ENCODE measurements at places on chromosomes 2 and 18.

GRCh38 chr2:14635391-14635871 lies 2.9 kb downstream of the LRATD1 start:
- DNase-seq, result peak; percentile 79

DNA sequence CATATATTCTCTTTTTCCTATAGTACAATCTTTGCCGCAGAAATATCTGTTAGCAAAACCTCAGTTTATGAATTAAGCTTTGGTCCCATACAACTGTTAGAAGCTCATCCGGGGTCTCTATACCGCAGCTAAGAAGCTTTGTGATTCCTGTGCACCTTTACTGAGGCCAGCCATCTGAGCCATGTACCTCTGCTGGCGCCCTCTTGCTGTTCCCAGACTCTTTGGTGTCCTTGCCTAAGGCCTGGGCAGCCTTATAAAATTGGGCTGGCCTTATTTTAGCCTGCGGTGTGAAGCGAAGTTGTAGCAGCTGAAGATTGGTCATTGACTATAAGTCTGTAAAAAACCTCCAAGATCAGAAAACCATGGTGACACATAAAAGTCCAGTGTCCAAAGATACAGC lies 1135.1 kb upstream of the CHAC2 start:
- no peak for DNase-seq

- DNase-seq, result no peak
Measured at GRCh38 chr2:7352191-7352590, 435.0 kb downstream of the RNF144A start.

DNA sequence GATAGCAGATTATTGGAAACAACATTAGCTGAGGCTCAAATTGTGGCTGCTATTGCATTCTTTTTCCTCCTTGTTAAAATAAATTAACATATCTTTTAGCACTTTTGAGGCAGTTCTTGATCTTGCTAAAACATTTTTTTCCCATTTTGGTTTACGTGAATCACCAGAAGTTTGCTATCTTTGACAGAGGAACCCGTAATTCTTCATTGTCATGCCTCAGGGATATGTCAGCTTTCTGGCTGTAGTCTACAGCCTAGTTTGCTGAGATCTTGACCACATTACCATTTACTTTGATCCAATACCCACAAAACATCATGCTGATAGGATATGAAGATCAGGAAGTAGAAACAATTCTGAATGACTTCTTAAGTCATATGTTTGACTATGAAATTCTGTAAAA lies 25.1 kb upstream of the FANCL start:
- DNase-seq, result no peak

DNA sequence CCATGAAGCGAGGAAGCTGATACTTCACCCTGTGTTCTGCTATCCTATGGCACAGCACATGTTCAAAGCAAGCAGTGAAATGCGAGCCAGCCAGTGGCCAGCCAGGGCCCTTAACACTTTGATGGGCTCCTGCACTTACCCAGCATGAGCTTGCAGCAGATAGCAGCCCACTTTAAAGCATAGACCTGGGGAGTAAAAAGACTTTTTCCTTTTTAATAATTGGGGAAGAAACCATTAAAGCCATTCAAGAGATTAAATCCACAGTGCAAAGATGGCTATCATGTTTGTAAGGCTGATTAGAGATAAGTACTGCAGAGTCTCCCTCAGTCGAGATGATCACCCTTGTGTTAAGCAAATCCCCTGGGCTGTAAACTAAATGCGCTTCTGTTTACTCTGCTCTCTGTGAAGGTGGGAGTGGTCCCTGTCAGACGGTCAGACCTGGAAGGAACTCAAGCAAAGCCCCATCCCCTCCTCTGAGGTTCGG lies 15.7 kb downstream of the CCBE1 start:
- peak; percentile 72 for DNase-seq

Data from NCI-H2227 treated with DMSO at 0.1 percent for 48 hours (cell line).